MG63 (cell line): ENCODE measurements at places on chromosomes 2 and 18. TPM values are rescaled to one million over a fixed set of nuclear protein-coding genes. Genes with fewer than 3 reads are reported as not detected.

- DNase-seq = no peak
Measured at GRCh38 chr18:24954341-24954740, 397.6 kb downstream of the ZNF521 start.

Gene NDUFV2
- total RNA-seq = 265 and 311 TPM in 2 replicates

- DNase-seq = no peak
Measured at GRCh38 chr2:86751778-86752177, 31.7 kb downstream of the RMND5A start.

GRCh38 chr2:160019374-160020090 is 42.9 kb downstream of the PLA2R1 start:
- DNase-seq = no peak

- no peak for DNase-seq
Measured at GRCh38 chr2:113686537-113686936, 59.5 kb downstream of the RABL2A start.

Gene APCDD1
- 2.4 and 11.8 TPM in 2 replicates for total RNA-seq

Gene STAT4
- total RNA-seq = 1.1 and 2.5 TPM in 2 replicates
